ENCODE measurements at places on chromosomes 2 and 18.

DNA sequence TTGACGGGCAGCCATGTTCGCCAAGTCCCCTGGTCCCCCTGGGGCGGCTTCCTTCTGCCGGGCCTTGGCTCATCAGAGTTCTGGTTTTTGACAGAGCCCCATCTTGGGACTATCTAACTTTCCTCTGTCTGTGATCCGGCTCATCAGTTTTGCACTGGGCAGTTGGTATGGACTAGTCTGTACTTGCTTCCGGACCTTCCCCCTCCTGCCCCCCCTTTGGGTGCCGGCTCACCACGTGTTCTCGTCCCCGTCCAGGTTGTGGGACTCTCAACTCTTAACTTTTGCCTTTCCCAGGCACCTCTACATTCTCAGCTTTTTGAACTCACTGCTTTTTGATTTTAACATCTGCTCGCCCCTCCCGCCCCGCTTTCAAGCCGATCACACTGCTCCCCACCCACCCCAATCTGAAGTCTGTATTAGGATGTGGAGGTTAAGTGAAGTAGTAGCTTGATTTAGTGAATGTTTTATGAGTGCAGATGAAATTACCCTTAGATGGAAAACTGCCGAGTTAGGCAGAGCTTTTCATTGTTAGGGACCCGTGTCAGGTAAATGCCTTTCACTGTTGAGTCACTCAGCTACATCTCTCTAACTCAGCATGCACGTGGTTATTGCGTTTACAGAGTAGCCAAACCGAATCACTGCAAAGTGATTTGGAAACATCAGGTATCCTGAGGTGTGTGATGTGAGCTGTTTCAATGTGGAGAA, 874 bp downstream of the WDR43 start:
- DNase-seq, result no peak

- peak; percentile 74 for DNase-seq
These were observed 40.0 kb downstream of the ICA1L start for GRCh38 chr2:202831242-202832220.

DNA sequence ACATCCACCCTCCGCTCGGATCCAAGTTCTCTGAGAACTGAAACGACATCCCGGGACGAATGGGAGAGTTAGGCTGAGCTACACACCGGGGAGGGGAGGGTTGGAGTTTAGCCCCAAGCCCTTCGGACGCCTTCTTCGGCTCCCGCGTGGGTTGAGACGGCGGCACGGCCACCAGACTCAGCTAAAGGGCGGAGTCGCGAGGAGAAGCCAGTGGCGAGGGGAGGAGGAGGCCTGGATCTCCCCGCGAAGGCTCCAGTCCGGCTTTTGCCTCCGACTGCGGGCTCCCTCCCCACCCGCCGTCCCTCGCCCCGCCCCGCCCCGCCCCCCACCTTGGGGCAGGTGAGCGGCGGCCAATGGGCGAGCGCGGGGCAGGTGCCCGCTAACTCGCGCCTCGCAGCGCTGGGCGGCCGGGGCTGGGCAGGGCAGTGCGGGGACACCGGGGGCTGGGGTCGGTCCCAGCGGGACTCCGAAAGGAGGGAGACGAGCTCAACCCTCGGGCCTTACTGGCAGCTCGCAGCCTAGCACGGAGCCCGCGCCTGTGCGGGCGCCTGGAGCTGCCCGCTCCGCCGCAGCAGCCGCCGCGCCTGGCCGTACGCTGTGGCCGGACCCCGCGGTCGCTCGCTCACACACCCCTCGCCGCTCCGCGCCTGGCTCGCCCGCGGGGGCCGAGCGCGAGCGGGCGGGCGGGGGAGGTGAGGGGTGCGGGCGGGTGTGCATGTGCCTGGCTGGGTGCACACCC, at the start of gene EMX1:
Gene EMX1 (plus strand): TSS at position 382 of the 739 bp plus-strand sequence. CDS start 334 bp downstream, at position 716.
- DNase-seq, result no peak

DNA sequence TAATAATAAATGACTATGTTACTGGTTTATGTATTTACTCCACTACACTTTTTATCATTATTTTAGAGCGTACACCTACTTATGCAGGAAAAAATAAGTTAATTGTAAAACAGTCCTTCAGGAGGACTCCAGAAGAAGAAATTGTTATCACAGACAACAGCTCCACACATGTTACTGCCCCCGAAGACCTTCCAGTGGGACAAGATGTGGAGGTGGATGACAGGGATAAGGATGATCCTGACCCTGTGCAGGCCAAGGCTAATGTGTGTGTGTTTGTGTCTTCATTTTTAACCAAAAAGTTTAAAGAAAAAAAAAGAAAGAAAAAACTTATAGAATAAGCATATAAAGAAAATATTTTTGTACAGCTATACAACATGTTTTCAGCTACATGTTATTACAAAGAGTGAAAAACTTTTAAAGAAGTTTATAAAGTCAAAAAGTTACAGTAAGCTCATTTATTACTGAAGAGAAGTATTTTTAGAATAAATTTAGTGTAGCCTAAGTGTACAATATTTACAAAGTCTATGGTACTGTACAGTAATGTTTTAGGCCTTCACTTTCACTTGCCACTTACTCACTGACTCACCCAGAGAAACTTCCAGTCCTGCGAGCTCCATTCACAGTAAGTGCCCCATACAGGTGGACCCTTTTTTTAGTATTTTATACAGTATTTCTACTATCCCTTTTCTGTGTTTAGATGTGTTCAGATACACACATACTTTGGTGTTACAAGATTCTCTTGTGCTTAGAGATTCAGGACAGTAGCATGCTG, 7.5 kb downstream of the TGFBRAP1 start:
- DNase-seq, result no peak

- DNase-seq, result no peak
These were observed 17.8 kb downstream of the RNF149 start for GRCh38 chr2:101290711-101291110.

DNA sequence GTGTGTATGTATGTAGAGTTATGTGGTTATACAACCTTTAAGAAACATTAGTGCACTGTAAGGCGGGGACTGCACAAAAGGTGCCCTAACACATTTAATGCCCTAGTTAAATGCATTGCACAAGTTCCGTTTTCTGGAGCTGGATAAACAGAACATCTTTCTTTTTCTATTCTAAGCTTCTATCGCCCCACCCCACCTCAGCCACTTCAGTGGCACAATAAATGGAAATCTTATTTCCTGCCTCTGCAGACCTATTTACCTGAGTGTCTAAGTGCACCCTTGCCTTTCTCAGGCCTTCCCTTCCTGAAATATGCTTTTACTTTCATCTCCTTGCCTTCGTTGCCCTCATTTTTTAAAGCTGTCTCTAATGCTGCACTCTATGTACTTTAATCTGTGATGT, 123.5 kb downstream of the TANC1 start:
- DNase-seq, result no peak

- DNase-seq, result no peak
These were observed 1038.9 kb upstream of the ZEB2 start for GRCh38 chr2:145558617-145559350.

GRCh38 chr18:42801706-42802105, 313.8 kb downstream of the RIT2 start:
- no peak for DNase-seq

DNA sequence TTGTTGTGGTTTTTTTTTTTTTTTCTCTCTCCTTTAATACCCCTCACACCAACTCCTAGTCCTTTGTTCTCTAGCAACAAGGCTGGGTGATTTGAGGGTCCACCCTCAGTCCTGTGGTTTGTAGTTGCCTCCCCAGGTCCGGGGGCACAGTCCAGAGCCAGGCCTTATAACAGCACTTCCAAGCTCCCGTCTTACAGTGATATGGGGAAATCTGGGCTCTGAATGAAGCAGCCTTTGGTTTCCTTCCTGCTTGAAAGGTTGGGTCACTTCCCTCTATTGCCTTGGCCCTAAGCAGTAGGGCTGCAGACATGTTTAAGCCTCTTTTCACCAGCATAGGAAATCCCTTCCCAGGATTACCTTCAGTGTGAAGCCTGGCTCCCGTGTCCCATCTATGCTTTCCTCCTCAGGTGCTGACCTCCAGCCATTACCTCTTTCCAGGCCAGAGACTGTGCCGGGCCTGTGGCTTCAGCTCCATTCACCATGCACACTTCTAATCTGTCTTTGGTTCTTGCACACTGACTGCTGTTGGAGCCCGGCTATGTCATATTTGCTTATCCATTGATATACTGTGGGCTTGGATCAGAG, 21.2 kb upstream of the NTSR2 start:
- no peak for DNase-seq

DNA sequence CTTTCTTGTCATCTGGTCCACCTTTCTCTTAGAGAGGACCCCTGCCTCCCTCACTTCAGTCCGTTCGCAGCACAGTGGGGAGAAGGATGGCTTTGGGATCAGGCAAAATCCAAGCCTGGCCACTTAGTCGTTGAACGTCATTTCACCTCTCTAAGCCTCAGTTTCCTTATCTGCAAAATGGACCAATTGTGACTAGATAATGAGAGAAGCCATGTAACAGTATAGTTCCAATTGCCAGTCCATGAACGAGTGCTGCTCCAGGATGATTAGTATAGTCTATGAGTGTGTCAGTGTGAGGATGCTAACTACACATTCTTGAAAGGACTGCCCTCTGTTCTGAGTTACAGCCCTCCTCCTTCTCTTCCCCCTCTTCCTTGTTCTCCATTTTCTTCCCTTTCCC, 1.1 kb downstream of the INHA start:
- peak; percentile 46 for DNase-seq

GRCh38 chr18:23877371-23877770, 137.2 kb upstream of the TTC39C start:
- DNase-seq, result no peak

DNA sequence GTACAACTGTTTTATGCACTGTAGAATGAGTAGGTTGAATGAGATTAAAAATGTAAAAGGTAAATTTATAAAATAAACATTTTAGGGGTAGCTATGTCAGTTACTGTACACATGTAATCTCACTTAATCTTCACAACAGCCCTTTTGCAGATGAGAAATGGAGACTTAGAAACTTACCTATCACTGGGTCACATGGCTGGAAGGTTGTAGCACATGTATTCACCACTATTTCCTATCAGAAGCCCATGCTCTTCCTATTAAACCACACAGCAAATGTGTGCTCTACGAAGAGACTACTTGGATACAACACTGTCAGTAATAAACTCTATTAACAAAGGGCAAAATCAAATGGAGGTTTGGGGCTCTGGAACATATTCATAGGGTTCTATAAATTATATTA, 60.5 kb downstream of the VWC2L start:
- DNase-seq, result no peak

GRCh38 chr2:114787486-114787885, 345.0 kb downstream of the DPP10 start:
- no peak for DNase-seq

- DNase-seq, result no peak
These were observed 186.6 kb downstream of the NEDD4L start for GRCh38 chr18:58230438-58231179.

- DNase-seq, result no peak
These were observed 679.8 kb upstream of the NRXN1 start for GRCh38 chr2:51711766-51712165.

- no peak for DNase-seq
These were observed 159.7 kb downstream of the SMAD7 start for GRCh38 chr18:48790869-48791635.

GRCh38 chr2:240602266-240603050, 15.9 kb downstream of the CAPN10 start:
- no peak for DNase-seq

DNA sequence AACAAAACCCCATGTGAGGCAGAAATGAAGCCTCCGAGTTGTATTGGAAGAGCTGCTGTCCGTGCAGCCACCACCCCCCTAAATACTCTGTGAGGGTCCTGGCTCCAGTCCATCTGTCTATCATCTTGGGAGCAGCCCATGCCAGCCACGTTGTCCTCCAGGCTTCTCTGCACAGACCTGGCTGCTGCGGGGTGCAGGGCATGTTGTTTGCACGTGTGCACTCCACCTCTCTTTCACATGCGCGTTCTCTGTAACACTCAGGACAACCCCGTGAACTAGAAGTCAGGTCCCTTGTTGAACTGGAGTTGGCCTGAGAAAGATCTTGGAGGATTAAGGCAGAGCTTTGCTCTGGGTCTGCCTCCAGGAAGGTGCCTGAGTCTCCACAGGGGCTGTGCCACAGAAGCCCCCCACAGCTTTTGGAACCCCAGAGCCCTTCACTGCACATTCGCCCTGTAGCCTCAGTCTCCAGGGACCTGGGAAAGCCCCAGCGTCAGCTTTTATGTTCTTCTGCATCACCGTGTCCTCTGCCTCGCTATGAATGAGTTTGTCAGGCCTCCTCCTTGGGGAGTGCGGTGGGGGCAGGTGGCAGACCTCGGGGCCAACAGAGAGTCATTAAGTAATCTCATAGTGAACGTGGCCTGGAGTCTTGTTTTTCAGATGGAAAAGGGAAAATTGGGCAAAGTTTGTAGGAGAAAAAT, 16.6 kb downstream of the RTP5 start:
- no peak for DNase-seq

Measured in NCI-H748 treated with DMSO at 0.1 percent for 48 hours (cell line).